ENCODE measurements at places on chromosomes 1 and 21. TPM values are rescaled to one million over a fixed set of nuclear protein-coding genes. Genes with fewer than 3 reads are reported as not detected.

Gene CA6
- total RNA-seq = not detected

Gene STXBP3
- total RNA-seq = 106 TPM

Gene ITLN1
- total RNA-seq = not detected

Gene MAP10
- 1.6 TPM for total RNA-seq

Gene ASTN1
- not detected for total RNA-seq

Gene APH1A
- 45.5 TPM for total RNA-seq

Gene APOBEC4
- not detected for total RNA-seq

Gene VANGL1
- 5.8 TPM for total RNA-seq

GRCh38 chr1:177794376-177794991, 175.4 kb downstream of the SEC16B start:
- no peak for DNase-seq

DNA sequence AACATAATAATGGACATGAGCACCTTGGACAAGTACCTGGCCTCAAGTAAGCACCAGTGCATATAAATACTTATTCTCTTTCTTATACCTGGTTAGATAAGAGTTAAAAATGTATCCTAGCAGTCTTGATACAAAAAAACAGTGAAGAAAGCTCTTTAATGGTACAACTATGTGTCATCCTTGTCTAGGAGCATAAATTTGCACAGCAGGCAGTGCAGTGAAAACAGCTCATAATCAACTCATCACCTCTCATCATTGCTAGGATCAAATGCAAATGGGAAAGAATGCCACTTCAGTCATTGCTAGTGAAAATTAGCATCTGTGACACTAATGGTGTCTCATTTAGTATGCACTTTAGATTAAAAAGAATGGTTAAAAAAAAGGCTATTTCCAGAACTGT, 7.6 kb downstream of the SAMSN1 start:
- DNase-seq = no peak

DNA sequence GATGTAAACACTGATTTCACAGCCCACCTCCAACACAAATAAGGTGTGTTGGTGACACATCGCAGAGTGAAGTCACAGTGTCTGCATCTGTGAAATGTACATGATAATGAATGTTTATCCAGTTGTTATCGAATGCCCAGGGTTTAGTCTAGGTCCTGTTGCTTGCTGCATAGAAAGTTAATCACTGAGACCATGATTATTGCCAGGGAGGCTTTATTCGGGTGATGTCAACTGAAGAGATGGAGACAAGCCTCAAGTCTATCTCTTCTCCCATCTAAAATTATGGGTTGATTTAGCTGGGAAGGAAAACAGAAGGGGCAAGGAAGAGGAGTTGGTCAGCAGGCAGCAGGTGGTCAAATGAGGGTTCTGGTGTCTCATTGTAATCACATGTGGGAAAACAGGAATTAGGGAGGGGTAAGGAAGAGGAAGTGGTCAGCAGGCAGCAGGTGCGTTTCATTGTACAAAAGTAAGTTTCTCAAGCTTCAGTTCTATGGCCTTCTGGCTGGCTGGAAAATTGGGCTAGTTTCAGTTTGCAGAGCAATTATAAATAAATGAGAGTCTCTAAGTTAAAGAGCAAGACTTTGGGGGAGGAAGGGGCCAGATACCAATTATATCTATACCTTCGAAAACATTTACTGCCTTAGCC, 146.3 kb upstream of the DNAH14 start:
- DNase-seq = no peak

DNA sequence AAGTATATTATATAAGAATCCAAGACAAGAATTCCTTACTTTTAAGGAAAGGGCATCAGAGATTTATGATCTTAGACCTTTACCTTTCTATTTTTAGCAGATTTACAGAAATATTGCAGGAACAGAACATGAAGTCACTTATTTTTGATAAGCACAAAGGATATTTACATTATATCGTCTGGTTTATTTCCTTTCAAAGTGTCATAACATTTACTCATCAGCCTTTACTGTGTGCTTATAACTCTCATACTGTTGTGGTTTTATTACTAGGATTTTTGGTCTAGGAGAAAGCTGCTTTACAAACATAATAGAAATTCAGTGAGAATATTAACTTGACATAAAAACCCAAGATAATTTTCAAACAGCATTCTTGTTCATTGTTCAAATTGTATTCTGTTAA, 47.6 kb downstream of the APP start:
- DNase-seq = no peak

- DNase-seq = no peak
Measured at GRCh38 chr1:228434689-228435088, 18.0 kb upstream of the TRIM17 start.

GRCh38 chr1:107821340-107821739, 143.6 kb downstream of the VAV3 start:
- no peak for DNase-seq

DNA sequence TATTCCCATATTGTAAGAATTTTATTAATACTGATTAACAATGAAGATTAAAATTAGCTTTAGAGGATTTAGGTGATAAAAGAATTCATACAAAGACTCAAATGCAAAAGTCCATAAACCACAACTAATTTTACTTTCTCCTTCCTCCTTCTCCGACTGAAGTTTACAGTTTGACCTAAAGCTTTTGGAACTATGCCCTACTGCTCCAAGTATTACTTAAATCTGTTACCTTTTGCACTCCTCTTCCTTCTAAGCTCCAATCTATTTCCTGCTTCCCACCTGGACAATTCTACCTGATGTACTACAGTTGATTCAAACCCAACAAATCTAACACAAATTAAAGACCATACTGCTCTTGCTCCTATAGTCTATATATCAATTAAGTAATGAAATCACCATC, 36.3 kb downstream of the ANKRD13C start:
- DNase-seq = peak; percentile 16

GRCh38 chr1:12539320-12539704, 78.7 kb downstream of the DHRS3 start:
- no peak for DNase-seq

DNA sequence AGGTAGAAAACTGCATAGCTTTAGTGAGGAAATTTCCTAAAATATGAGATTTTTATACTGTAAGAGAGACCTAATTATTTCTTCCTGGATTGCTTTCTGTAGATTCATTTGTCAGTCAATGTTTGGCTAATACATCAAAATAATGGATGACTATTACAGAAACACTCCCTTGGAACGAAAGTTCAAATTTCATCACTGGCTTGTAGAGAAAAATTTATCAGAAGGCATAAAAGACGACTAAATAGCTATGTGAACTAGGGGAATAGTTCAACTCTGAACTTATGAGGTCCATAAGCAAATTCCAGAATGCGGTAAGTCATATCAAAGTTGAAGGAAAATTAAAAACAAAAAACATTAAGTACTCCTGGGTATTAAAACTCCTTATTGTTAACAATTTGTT, 36.0 kb downstream of the WNT2B start:
- DNase-seq = peak; percentile 18

DNA sequence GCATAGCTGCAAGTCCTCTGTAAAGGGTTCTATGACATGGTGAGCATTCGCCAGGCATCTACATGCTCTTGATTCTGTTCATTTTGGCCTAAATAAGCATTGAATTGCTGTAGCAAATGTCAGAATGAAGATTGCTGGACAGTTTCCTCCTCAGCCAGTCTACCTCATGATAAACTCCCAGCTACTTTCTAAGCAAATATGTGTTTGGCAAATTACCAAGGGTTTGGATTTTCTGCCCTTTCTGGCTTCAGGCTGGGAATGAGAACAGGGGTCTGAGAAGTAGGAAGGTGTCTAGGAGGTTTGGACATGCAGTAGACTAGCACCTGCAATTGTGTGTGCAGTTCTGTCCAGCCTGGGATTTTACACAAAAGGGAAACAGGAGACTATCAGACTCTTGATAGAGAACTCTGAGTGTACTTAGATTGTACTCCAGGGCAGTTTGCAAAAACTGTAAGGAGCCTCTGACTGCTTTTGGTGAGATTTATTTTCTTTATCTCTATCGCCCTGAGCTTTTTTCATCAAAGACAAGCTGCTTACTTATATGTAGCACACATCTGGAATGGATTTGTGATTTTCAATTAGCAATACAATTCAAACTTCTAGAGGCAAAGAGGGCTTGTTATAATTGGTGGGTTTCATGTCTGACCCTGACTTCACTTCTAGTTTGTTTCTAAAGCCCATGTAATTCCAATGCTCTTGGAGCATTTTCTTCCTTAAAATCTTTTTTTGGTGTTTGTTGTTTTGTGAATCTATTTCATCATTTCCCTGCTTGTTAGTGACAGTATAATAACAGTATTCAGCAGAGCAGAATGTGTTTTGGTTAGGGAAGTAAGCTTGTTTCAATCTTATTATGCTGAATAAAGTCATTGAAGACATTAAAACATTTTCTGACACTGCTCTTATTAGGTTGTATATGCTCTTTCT, 150.8 kb downstream of the VPS13D start:
- DNase-seq = no peak

GRCh38 chr21:17903929-17904639, 84.9 kb upstream of the C21orf91 start:
- DNase-seq = no peak

DNA sequence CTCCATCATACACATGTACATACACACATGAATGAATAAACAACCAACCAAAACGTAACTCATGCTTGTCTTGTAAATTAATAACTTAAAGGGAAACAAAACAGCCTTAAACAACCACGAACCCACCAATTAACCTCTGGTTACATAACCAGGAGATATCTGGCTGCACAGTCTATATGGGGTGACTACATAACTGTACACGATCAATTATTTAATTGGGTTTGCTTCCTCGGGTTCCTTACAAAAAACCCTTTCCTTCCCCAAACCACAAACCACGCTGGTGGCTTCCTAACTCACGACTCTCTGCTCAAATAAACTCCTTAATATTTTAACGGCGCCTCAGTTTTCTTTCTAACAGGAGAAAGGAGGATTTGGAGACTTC, 744 bp downstream of the ZNF670 start:
- DNase-seq = no peak

- DNase-seq = no peak
Measured at GRCh38 chr1:28123461-28123961, 35.1 kb upstream of the EYA3 start.

DNA sequence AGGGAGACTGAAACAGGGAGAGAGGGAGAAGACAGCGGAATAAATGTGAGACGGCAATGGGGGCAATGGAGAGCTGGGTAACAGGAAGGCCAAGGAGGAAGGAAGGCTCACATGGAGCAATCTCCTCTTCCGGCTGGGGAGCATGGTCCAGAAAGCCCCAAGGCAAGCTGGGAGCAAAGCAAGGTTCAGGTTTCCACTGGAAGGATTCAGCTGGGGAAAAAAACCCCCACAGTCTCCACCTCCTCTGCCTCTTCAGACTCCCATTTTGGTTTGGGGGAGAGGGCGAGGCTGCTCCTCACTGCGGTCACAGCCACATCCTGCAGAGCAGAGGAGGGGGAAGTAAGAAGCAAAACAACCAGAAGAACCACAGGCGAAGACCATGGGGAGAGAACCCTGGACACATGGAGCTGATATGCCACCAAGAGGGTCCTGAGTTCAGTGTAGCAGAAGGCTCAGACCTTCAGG, 650 bp downstream of the TNFAIP8L2 start:
- peak; percentile 45 for DNase-seq

- DNase-seq = peak; percentile 88
Measured at GRCh38 chr1:244796719-244797406, 38.6 kb upstream of the COX20 start.

DNA sequence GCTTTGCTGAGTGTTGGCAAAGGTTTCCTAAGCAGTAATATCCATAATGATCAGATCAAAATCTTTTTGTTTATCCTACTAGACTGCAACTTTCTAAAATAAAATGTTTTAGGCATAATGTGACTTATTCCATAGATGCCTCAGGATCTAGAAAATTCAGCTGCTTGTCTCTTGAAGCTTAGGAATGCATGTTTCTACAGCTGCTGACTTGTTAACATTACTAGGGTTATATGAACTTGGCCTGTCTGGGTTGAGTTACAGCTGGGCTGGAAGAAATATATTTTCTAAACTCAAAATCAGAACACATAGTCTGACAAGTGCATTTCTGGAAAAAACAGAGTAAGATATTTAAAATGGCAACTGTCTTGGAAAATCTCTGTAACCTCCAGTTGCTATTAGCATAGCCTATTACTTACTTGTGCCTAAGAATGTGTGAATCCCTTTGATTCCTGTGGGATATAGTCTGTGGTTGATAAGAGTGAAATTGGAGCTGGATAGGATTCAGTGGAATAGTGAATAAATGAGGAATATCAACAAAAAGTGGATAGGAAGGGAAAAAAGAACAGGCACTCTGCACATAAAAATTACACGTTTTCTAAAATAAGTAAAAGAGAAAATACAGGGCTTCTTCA, 61.2 kb downstream of the RGS4 start:
- DNase-seq = no peak

DNA sequence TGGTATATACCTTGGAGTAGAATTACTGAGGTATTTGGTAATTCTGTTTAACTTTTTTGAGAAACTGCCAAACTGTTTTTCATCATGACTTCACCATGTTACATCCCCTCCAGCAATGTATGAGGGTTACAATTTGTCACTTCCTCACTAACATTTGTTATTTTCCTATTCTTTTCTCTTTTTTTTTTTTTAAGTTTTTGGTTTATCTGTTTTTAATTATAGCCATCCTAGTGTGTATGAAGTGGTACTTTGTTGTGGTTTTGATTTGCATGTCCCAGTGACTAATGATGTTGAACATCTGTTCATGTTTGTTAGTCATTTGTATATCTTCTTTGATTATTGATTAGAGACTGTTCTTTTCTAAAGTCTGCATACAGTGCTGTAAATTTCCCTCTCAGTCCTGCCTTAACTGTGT, 147.3 kb downstream of the HS2ST1 start:
- DNase-seq = no peak

DNA sequence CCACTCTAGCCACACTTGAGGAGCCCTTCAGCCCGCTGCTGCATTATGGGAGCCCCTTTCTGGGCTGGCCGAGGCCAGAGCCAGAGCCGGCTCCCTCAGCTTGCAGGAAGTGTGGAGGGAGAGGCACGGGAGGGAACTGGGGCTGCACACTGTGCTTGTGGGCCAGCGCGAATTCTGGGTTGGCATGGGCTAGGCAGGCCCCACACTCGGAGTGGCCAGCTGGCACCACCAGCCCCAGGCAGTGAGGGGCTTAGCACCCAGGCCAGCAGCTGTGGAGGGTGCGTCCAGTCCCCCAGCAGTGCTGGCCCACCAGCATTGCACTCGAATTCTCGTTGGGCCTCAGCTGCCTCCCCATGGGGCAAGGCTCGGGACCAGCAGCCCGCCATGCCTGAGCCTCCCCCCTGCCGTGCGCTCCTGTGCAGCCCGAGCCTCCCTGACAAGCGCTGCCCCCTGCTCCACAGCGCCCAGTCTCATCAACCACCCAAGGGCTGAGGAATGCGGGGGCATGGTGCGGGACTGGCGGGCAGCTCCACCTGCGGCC, 785.9 kb upstream of the TPTE start:
- DNase-seq = no peak

- no peak for DNase-seq
Measured at GRCh38 chr1:76961181-76961819, 94.0 kb downstream of the ST6GALNAC5 start.

- DNase-seq = peak; percentile 51
Measured at GRCh38 chr1:25540750-25541342, 2.6 kb upstream of the LDLRAP1 start.

DNA sequence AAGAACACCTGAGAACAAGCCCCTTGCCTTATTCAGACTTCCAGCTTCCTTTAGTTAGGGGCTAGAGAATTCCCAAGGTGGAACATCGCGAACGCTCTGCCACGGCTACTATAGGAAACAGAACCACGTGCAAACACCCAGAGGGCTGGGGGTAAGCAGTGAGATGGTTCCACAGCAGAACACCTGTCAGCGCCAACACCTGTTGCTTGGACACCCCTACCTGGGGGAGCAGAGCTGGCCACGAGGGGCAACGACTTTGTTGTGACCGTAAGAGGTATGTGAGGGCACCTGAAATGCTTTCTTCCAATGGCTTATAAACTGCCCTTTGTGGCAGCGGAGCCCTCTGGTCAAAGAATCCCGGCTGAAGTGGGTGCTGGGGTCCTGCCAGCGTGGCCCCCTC, 50.7 kb downstream of the MRPL37 start:
- DNase-seq = no peak

All from stomach (tissue), 19 donors.